Activated CD4-positive, CD25-positive, alpha-beta regulatory T cell (primary cell): ENCODE measurements at places on chromosomes 12 and 14.

GRCh38 chr14:32453857-32454810 lies 125.0 kb downstream of the AKAP6 start:
- no peak for DNase-seq

DNA sequence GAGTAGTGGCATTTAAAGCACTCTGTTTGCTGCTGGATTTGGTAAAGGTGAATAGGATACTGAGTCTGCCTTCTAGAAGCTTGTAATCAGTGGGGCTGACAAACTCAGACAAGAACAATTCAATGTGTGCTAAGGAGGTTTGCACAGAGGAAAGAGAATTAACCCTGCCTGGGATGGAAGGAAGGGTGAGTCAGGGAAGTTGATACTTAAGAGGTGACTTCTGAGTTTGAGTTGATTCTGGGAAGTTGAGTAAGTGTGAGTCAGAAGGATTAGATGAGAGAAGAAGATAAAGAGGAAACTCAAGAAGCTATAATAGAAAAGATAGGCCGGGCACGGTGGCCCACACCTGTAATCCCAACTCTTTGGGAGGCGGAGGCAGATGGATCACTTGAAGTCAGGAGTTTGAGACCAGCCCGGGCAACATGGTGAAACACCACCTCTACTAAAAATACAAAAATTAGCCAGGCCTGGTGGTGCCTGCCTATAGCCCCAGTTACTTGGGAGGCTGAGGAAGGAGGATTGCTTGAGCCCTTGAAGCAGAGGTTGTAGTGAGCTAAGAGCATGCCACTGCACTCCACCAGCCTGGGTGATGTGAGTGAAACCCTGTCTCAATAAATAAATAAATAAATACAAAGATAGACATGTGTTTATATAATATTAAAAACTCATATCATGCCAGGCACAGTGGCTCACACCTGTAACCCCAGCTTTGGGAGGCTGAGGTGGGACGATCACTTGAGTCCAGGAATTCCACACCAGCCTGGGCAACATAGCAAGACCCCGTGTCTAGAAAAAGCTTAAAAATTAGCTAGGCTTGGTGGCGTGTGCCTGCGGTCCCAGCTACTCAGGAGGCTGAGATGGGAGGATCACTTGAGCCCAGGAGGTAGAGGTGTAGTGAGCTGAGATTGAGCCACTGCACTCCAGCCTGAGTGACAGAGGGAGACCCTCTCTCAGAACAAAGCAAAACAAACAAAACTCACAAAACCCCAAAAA lies 126.8 kb upstream of the CPM start:
- DNase-seq: no peak

DNA sequence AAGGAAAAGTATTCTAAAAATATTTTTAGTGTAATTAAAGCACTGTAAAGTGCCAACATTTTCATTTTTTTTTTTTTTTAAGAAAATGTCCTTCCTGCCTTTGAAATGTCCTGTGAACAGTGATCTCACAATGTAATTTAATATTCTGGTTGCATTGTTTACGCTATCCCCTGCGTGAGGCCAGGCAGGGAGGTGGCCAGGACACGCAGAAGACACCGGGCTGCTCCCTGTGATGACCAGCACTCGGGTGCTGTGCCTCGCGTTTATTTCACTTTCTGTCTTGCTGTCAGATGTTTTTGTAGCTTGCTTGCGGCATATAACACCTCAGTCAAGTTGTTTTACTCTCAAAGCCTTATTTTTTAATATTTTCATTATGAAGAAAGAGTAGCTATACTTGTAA lies 18.5 kb downstream of the PIWIL1 start:
- DNase-seq: no peak

DNA sequence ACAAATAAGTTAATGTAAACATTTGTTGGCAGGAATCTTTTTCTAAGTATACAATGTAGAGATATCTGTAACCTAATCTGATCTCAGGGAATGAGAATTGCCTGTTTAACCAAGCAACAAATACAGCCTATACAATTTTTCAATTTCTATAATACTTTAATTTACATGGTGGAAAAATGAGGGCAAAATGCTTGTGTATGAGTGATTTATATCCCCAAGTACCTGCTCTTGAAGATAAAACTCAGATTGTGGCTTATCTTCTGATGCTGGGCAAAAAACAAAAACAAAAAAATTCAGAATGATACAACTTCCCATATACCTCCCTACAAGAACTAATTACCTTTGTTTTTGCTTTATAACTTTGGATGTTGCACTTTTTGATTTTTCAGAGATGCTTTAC lies 2.2 kb downstream of the CNOT2 start:
- no peak for DNase-seq

DNA sequence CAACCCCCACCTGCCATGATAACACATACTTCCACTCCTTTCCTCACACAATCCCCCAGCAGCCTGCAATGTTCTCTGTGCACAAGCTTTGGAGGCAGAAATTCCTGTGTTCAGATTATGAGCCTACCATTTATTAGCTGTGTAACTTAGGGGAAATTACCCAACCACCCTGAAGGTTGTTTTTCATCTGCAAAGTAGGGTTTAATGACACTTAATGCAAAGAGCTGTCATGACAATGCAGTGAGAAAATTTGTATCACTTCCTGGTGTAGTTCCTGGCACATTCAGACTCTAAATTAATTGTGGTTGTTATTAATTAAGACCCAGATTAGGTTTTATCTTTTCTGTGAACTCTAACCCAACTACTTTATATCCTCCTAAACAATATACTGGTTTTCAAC lies 122.4 kb upstream of the DYRK2 start:
- DNase-seq: no peak

DNA sequence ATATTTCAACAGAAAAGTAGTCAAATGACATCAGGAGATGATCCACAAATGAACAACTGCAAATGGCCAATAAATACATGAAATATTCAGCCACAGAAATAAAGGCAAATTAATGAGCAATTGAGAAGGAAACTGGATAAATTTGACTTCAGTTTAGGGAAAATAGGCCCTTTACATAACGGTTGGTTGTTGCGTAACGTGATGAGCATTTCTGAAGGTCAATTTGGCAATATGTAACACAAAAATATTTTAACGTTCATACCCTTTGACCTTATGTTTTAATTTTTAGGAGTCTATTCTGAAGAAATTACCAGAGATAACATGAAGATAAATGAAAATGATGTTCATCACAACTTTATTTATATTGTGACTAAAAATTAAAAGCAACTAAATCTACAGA lies 14.7 kb upstream of the MSRB3 start:
- no peak for DNase-seq

DNA sequence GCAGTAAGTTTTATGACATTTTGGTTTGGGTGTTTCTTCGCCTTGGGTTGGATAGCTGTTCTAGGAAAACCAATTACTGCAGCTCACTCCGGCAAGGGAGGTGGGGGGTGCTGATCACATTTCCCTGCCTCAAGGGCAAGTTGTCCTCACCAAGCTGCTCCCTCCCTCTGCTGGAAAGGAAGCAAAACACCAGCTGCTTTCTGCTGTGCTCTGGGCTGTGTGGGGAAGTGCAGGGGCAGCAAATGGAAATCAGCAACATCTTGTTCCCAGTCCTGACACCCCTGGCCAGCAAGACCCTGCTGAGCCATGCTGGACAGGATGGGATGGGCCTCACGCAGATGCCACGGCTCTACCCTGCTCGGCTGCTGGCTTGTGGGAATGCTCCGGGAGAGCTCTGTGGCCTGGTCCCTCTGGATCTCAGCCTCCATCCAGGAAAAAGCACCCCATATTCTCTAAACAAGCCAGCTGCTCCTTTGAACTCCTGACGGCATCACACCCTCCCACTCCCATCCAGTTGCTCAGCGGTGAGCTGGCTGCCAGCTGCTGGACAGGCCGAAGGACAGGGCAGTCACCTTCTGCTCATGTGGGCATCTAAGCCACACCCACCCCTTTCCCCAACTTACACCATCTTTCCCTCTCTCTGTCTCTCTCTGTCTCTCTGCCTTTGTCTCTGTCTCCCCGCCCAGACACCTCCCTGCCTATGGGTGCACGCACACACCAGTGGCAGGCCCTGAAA lies 52.4 kb upstream of the EIF5 start:
- DNase-seq: no peak

GRCh38 chr14:96757456-96757855 lies 39.7 kb upstream of the VRK1 start:
- no peak for DNase-seq

DNA sequence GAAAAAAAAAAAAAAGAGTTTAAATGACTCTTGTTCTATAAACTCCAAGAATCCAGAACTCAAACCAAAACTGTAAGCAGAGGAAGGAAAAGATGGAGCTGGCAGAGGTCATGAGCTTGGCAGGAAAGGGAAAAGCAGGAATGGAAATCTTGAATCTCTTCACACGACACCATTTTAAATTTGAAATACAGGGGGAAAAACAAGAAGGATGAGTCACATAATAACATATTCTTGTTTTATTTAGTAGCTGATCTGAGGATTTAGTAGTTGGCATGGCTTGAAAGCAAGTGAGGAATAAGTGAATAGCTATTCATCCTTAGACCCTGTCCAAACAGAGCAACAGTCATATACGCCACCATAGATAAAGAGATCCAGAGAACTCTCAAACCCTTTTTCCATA lies 35.0 kb downstream of the EPS8 start:
- no peak for DNase-seq

DNA sequence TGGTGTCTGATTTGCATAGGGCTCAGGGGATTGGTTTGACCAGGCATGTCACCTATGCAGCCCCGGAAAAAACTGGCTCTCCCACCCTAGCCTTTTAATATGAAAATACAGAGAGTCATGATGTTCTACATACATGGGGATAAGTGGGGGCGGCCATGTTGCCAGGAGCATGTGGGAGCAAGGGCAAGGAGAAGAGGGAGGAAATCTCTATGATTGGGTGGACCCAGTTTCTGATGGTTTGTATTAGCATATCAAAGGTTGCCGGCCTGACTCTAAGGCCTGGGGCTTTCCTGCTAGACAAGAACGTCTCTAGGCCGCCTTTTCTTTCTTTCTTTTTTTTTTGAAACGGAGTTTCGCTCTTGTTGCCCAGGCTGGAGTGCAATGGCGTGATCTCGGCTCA lies 123.4 kb upstream of the CPSF6 start:
- DNase-seq: no peak

GRCh38 chr12:112941528-112942335 lies 3.5 kb downstream of the OAS3 start:
- no peak for DNase-seq

DNA sequence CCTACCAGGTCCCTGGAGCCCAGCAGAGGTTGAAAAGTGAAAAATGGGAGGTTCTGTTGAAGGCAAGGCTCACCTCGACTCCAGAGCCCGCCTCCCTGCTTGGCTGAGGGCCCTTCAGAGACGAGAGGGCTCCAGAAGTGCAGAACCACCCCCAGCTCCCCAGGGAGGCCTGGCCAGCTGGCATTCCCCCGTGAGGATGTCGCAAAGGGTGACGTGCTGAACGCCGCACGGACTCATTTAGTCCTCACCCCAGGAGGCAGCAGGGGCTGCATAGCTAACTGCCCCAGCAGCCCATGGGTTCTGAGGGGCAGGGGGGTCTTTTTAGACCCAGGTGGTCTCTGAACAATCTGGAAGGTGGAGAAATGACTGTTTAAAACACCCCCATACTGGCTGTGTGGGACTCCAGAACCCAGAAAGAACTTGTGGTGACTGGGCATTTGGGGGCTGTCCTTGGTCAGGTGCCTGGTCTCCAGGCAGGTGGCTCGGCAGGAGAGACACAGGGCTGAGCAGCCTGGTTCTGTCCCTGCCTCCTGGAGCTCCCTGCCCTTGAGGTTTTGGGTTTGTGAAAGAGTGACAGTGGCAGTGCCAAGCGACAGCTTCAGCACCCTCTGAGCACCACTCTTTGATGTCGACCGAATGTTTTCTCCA lies 32.0 kb downstream of the ANAPC7 start:
- no peak for DNase-seq

- no peak for DNase-seq
These were observed 25.1 kb upstream of the DICER1 start for GRCh38 chr14:95182379-95182778.

- no peak for DNase-seq
These were observed 86.0 kb upstream of the HIF1A start for GRCh38 chr14:61609191-61609843.

DNA sequence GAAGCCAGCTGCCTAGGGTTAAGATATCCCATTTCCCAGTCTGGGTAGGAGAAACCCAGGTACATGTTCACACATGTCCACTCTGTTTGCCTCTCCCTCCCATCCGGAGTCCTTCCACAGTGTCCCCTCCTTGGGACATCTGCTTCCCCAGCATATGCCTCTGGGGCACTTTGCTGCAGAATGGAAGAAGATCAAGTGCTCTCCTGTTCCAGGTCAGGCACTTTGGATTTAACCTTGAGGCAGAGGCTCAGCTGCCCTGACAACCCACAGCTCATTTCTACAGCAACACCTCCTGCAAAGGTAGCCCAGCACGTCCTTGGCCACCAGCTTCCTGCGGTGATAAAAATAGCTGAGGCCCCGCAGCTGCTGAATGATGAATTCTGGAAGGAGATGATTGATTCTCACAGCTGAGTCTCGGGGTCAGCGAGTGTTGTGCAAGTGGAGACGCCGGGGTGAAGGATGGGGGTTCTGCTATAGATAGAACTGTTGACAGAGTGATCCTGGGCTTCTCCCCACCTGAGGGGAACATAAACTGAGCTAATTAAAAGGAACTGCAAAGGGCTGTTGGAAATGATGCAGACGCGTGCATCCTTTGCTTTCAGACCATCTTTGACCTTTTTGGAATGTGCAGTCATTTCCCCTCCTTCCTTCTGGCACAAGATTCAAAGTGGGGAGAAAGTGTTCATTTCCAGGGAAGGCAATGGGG lies 145.0 kb downstream of the SLC38A6 start:
- DNase-seq: no peak

DNA sequence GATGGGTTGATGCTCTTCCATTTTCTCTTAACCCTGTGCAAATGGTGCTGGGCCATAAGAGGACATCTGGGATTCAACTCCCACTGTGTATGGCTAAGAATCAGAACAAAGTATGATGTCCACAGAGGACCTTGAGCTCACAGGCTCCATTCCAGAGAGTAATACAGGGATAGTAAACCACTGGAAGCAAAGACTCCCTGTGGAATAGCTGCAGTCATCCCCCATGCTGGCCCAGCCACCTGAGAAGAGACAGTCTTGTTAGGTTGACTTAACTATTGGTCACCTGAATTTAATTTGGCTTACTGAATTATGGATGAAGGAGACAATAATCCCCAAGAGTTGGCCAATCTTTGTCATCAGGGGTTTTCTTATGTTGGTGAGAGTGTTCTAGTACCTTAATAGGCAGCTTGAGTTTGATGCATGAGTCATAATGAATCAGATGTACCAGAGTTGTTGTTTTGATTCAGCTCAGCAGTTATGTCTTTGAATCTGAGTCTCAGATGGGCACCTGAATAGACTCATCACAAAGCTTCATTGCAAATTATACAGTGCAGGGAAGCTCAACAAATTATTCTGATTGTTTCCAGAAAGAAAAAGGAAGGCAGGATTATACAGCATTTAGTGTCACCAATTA lies 122.7 kb downstream of the SSPN start:
- no peak for DNase-seq

DNA sequence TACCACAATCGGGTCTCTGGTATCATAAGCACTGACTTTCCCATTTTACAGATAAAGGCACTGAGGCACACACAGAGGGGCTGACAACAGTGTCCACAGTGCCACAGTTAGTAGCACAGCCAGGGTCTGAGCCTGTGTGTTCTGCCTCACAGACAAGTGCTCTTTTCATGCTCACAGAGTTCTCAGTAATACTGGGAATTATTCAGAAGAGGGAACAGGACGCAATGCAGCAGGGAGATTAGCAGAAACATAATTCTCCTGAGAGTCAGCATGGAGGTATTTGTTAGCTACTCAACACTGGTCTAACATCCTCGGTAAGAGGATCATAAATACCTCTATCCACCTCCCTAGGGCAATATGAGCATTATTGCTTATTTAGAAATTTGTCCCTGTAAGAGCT lies 219.3 kb upstream of the EEA1 start:
- no peak for DNase-seq
